Tongue (tissue), 3 donors: ENCODE measurements at places on chromosomes 1 and 21. TPM values are rescaled to one million over a fixed set of nuclear protein-coding genes. Genes with fewer than 3 reads are reported as not detected.

DNA sequence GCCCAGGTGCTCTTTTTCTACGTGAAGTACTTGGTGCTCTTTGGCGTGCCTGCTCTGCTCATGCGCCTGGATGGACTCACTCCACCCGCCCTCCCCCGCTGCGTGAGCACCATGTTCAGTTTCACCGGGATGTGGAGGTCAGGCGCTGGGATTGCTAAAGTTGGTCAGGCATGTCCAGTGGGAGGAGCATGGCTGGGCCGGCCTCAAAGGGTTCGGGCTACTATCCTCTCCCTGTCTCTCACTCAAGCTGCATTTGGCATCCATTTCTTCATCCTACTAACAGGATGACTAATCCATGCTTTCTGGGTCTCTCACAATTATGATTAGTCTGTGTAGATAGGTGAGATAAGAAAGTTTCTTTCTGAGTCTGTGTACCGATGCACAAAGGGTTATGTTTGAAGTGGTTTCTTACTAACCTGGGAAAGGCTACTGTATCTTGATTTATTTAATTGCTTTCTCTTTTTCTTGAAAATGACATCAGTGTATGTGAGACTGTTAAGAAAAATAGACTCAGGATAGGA, 135.9 kb downstream of the HHAT start:
- no peak for DNase-seq

DNA sequence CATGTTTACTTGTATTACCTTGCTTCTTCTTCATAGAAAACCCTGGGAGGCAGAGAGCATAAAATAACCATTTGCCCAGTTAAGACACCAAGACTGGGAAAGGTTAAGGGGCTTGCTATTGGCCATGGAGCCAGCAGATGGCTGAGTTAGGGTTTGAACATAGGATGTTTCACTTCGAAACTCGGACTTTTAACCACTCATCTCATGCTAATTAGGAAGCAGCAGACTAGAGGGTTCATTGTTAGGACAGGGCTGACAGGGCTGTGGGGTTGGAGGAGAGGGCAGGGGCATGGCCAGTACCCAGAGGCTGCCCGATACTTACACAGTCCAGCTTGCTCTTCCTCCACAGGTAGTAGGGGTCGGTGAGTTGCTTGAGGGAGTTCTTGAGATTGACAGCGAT, 17.0 kb downstream of the SLC26A9 start:
- DNase-seq = no peak

DNA sequence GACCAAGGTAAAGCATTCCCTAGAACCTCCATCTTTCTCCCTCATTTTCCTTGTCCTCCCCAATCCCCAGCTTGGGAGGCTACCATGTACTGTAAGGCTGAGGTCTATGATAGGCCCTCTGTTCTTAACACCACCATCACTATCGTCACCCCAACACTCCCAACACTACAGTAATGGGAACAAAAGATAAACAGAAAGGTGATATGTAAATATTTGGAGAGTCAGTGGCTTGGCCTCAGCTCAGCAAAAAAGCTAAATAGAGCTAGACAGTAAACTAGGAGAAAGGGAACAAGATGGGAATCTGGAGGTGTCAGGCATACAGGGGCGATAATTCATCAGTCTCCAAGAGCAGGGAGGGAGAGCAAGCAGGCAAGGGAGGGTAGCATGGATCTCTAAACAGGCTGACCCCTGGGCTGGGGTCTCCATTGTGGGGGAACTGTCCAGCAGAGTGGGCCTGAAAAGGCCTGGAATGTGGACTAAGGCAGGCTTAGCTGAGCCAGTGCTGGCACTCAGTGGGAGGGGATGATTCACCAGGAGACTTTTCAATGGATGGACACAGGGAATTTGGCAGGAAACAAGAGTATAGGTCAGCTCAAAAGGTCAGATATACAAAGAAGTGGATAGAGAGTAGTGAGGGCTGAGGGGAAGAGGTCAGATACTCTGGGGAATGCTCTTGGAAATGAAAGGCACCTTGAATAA, 6.7 kb downstream of the WNT2B start:
- no peak for DNase-seq

- no peak for DNase-seq
Measured at GRCh38 chr1:29590583-29591565, 354.6 kb downstream of the PTPRU start.

DNA sequence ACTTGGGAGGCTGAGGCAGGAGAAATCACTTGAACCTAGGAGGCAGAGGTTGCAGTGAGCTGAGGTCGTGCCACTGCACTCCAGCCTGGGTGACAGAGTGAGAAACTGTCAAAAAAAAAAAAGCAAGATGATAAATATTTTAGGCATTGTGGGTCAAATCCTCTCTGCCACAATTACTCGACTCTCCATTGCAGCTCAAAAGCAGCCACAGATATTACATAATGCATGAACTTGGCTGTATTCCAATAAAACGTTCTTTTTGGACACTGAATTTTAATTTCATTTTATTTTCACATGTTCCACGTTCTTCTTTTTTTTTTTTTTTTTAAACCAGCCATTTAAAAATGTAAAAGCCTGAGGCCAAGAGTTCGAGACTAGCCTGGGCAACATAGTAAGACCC, 69.4 kb downstream of the TCP10L start:
- peak; percentile 23 for DNase-seq

- DNase-seq = no peak
Measured at GRCh38 chr21:44752671-44753235, 41.4 kb upstream of the TSPEAR start.

- DNase-seq = no peak
Measured at GRCh38 chr1:224730540-224730939, 114.4 kb downstream of the CNIH3 start.

- no peak for DNase-seq
Measured at GRCh38 chr1:37484325-37485051, 10.1 kb downstream of the ZC3H12A start.

DNA sequence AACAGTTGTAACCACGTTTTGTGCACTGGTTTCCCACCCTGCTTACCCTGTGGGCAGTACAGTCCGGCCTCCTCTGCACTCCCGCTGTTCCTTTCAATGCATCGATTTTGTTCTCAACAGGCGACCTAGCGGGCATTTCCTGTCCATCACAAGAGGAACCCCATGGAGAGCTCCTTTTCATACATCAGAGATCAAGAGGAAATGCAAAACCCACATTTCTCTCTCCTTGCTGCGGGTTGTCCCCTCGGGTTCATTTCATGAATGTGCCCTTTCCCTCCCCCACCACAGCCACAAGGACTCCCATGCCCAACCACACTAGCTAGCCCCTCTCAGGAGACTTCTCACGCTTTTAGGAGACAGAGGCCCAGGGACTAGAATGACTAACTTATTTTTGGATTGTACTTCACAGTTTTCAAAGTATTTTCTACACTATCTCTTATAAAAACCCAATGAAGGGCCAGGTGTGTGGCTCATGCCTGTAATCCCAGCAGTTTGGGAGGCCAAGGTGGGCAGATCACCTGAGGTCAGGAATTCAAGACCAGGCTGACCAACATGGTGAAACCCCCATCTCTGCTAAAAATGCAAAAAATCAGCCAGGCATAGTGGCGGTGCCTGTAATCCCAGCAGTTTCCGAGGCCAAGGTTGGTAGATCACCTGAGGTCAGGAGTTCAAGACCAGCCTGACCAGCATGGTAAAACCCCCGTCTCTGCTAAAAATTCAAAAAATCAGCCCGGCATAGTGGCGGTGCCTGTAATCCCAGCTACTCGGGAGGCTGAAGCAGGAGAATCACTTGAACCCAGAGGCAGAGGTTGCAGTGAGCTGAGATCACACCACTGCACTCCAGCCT, 18.4 kb downstream of the ATP1A4 start:
- no peak for DNase-seq

- no peak for DNase-seq
Measured at GRCh38 chr1:27968692-27969091, 8.9 kb downstream of the XKR8 start.

DNA sequence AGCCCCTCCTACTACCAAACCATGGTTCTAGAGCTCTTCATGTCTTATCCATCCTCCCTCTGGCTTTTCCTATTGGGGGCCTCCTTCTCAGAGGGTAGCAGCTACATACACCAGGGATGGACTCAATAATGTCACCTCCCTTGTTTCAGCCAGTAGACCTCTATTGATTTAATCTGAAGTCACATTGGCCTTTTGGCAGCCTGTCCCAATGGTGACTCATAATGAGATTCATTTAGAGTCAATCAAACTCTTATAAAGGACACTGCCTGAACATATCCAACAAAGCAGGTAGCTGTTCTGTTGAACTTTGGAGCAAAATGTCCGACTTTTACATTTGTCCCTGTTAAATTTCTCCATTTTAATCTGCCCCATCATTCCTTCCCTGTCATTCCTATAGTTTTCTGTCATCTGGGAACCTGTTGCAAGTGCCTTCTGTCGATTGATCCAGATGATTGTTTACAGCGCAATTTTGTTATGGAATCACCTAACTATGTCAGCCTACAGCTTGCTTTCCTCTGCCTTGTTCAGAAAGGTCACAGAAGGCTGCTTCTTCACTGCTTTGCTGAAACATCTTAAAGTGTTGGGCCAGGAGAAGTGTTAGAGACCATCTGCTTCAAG, 105.9 kb downstream of the ETS2 start:
- DNase-seq = no peak

DNA sequence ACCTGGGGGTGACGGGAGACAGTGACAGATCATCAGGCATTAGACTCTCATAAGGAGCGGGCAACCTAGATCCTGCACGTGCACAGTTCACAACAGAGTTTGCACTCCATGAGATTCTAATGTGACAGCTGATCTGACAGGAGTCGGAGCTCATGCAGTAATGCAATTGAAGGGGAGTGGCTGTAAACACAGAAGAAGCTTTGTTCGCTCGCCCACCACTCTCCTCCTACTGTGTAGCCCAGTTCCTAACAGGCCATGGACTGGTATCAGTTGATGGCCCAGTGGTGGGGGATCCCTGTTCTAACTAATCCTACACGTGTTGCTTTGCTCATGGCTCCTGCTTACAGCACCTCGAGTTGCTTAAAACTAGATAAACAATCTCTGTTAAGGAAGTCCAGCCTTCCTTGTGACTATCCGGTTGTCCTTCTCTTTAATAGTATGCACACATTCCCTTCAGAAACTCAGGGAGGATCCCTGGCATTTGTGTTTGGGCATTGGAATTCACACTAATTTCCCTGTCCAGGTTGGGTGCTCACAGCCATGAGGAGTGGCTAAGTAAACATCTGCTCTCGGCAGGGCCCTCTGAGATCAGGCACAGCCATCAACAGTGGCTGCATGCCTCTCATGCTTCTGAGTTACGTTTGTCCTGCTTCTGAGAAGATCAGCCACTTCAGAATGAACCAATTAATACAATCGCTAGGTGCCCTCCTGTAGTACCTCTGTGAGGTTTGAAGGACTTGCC, 21.1 kb upstream of the F3 start:
- DNase-seq = no peak

GRCh38 chr1:32241001-32241763, 5.8 kb upstream of the FAM167B start:
- DNase-seq = peak; percentile 87

DNA sequence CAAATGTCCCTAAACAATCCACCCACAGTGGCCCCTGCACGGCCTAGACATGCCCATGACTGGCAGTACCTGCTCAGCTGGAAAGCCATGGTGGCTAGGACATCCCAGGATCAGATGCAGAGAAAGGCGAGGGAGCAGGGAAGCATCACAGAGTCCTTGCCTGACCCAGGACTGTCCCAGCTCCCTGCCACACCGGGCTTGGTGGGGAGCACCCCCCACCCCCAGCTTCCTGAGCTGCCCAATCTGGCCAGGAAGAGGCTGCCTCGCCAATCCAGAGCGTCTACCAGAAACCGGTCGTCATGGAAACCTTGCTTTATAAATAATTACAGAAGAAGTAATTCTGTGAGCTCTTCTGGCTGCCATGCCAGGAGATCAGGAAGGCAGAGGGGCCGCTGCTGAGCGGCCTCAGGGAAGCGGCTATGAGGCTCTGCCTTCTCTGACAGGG, 34.8 kb downstream of the ACOT7 start:
- DNase-seq = peak; percentile 81

DNA sequence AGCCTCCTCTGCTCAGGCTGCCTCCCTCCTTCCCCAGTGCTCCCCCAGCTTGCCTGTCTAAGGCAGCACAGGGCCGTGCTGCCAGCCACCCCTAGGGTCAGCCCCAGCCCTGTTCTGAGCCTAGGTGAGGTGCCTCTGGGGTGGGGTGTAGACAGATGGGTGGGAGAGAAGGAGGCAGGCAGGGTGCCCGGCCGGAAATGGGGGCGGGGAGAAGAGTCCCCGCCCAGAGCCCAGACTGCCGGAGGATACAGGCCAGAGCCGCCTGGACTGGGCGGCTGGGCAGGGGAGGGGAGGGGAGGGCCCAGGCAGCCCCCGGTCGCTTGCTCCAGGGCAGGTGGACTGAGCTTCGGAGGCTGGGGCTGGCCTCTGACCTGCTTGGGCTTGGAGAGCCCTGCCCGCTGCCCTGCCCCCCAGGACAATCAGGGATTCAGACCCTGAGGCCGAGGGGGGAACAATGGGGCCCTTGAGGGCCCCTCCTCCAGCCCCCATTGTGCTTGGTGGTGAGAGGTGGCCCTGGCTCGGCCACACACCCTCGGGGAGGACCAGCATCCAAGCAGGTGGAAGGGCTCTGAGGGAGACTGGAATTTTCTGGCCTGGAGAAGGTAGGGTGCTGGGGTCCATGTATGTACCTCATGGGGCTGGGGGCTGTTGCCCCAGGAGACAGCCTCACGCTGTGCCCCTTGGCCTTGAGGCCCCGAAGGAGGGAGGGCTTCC, at the start of gene GJC2:
Gene GJC2, plus strand, starts transcription at position 525 of the 714 bp plus-strand sequence. CDS start 7,829 bp downstream, outside the sequence.
- DNase-seq = peak; percentile 43

GRCh38 chr1:216898801-216899200, 175.6 kb upstream of the ESRRG start:
- DNase-seq = no peak

DNA sequence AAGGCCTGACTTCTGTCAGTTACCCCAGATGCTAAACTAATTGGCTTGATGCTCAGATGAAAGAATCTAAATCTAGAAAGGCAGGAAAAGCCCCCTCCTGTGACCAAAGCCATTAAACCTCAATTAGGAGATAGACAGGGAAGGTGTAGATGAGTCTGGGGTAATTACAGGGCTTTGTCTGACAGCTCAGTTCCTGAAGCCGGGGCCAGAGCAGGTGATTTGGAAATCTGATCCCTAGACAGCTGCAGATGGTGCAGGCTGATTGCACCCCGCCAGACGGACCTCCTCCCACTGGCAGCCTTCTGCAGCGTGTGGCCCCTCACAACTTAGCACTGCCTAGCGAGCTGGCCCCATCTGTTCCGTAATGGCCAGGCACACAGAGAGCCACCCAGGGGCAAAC, 395.1 kb downstream of the HLX start:
- DNase-seq = peak; percentile 56

DNA sequence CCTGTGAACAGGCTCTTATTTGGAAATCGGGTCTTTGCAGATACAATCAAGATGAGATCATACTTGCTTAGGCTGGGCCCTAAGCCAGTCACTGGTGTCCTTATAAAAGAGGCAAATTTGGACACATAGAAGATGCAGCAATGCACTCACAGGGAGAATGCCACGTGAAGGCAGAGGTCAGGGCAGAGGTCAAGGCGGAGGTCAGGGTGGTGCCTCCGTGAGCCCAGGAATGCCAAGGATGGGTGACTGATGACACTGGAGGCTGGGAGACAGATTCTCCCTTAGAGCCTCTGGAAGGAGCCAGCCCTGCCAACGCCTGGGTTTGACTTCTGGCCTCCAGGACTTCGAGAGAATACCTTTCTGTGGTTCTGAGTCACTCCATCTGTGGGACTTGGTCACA, 22.8 kb upstream of the C1orf174 start:
- DNase-seq = no peak

Gene LCE1E
- total RNA-seq = not detected

Gene ANXA9
- 1.6 TPM for total RNA-seq

Gene S100B
- 75.2 TPM for total RNA-seq

Gene C1orf167
- 1.3 TPM for total RNA-seq

Gene GABRD
- total RNA-seq = 0.82 TPM

Gene INSRR
- 0.21 TPM for total RNA-seq
